Stimulated activated CD8-positive, alpha-beta memory T cell treated with anti-CD3 and anti-CD28 coated beads, Interleukin-12 subunit alpha, Interleukin-12 subunit beta, amount 100 ng/mL, for 1 hour (primary cell): ENCODE measurements at places on chromosomes 7 and 10.

DNA sequence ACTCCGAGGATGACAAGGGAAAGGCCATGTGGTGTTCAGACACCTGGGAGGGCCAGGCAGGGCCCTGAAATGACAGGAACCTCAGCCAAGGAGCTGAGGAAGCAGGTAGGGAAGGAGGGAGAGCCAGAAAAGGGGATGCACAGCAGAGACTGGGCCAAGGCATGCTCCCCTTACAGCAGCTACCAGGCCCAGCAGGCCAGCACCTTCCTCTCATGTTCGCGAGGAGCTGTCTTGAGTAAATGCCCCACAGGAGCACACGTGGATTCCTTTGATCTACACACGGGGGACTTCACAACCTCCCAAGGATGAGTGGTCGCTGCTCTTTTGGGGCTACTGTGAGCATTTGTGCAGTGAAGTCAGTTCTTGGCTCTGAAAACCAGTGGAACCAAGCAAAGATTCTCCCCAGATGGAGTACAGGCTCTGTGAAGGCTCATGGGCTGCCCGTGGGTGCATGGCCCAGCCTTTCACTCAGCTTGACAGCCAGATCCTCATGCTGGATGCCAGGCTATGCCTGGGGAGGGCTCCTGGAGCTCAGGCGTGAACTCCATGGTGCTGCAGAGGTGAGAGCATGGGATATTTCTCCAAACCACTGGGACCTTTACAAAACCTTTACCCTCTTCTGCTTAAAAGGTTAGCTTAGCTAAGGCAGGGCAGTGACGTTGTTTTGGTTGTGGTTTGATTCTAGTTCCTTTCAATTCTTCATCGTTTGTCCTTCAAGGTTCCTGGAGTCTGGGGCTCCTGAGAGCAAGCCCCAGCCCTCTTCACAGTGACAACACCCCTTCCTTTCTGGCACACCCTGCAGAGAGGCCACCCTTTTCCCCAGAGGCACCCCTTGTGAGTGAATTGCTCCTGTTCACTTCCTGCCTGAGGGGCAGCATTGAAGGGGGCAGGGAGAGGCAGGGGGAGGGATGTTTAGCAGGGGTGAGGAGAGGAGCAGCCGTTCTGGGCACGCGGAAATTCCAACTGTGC lies 74.2 kb upstream of the ZPBP start:
- no peak for DNase-seq

DNA sequence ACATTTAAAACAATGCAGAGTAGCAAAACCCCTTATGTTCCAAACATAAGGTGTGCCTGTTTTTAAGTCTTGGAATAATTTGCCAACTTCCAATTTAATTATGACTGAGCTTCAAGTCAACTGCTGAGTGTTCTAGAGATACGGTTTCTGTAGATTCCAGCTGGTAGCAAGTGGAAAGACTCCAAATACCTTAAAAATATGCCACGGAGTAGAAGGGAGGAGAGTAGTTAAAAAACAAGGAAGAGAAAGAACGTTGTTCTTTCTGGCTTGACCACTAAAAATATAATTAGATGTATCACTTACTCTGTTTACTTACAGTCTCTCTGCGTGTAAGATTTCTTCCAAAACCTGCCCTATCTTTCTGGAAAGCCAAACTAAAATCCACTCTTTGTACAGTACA lies 24.5 kb upstream of the ABLIM1 start:
- no peak for DNase-seq

- peak; percentile 6 for DNase-seq
These were observed 58.8 kb downstream of the PARP12 start for GRCh38 chr7:140003913-140004382.

GRCh38 chr10:34374356-34375045 lies 440.6 kb downstream of the PARD3 start:
- DNase-seq, result no peak

- DNase-seq, result no peak
These were observed 24.0 kb upstream of the ERCC6 start for GRCh38 chr10:49562893-49563292.
